ENCODE measurements at places on chromosomes 1 and 21.

DNA sequence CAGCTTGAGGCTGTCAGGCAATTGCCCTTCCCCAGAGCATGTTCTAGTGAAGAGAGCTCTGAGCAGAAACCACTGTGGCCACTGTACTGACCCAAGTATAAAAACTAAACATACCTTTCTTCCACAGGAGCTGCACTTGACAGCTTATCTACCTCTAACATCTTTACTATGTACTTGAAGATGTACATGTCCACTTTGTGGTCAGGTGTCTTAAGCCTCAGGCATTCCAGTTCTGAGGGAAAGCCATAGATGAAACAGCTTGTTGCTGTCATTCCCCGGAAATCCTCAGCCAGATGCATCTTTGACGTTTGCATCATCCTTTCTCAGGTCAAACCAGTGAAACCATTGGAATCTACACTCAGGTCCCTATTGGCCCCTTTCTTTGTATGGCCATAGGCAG lies 70.4 kb downstream of the CHRM3 start:
- DNase-seq, result no peak

GRCh38 chr1:228018125-228018398 lies 11.3 kb downstream of the WNT3A start:
- no peak for DNase-seq

DNA sequence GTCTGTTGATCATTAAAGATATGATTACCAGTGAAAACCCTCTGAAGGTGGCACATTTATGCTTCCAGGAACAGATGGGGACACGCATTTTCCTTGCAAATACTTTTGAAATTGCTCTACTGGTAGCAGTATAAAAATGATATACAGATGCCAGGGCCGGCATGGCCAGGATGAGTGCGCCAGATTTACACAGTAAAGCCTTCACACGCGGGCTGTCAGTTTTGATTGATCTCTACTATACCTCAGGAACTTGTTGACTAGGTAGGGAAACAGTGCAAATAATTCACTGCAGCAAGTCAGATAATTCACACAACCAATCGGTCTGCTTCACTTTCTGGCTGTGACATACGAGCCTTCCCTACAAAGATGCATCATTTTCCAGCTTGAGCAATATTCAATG lies 123.2 kb upstream of the BARHL2 start:
- DNase-seq, result no peak

GRCh38 chr1:178023181-178023618 lies 53.3 kb upstream of the SEC16B start:
- DNase-seq, result no peak

- DNase-seq, result no peak
These were observed 216.7 kb upstream of the ZC3H12A start for GRCh38 chr1:37257646-37258045.

- DNase-seq, result no peak
These were observed at the start of gene IFNGR2 for GRCh38 chr21:33403128-33403785. Gene IFNGR2, plus strand, starts transcription at chr21:33403413. Its CDS starts 131 bp downstream, at chr21:33403544.

GRCh38 chr1:76292418-76293184 lies 218.1 kb downstream of the ST6GALNAC3 start:
- no peak for DNase-seq

DNA sequence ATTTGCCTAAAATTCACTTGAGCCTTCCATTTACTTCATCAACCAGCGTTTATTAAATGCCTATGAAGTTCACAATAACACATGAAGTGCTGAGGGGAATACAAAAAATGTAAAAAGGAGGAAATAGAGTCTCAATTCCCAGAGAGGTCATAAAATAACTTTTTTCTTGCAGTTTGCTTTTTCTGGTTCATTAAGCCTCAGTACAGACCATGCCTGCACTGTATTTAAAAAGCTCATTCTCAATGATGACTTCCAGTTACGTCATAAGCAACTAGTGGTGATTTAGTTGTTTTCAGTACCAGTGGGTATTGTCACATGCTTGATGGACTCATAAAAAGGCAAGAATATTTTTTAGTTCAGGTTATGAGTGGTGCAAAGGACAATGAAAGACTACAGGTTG lies 160.1 kb upstream of the UBE2U start:
- DNase-seq, result no peak

- no peak for DNase-seq
These were observed 32.8 kb upstream of the ERG start for GRCh38 chr21:38531039-38531541.

DNA sequence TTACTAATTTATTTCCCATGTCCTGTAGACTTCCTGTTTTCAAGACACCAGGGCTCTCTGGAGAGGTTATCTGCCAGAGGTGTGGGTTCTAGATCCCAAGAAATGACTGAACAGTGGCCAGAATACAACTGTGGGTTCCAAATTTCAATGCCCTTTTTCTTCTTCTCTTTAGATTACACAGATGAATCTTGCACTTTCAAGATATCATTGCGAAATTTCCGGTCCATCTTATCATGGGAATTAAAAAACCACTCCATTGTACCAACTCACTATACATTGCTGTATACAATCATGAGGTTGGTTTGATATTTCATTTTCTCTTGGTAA lies 15.0 kb downstream of the IFNAR2 start:
- DNase-seq, result no peak

- no peak for DNase-seq
These were observed 38.4 kb downstream of the VAV3 start for GRCh38 chr1:107926436-107927080.

DNA sequence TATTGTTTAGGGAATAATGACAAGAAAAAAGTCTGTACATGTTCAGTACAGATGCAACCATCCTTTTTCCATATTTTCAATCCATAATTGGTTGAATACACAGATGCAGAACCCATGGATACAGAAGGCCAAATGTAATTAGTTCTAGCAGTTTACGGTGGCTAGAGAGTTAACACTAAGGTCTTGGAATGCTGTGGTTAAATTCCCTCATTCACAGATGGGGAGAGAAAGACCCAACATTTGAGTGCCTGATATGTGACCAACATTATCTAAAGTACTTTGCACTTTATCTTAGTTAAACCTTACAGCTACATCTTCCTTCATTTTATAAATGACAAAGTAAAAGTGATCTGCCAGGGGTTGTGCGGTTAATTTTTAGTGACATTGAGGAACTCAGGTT lies 5.3 kb downstream of the SCMH1 start:
- no peak for DNase-seq

- no peak for DNase-seq
These were observed 17.4 kb downstream of the SLC27A3 start for GRCh38 chr1:153792631-153793041.

DNA sequence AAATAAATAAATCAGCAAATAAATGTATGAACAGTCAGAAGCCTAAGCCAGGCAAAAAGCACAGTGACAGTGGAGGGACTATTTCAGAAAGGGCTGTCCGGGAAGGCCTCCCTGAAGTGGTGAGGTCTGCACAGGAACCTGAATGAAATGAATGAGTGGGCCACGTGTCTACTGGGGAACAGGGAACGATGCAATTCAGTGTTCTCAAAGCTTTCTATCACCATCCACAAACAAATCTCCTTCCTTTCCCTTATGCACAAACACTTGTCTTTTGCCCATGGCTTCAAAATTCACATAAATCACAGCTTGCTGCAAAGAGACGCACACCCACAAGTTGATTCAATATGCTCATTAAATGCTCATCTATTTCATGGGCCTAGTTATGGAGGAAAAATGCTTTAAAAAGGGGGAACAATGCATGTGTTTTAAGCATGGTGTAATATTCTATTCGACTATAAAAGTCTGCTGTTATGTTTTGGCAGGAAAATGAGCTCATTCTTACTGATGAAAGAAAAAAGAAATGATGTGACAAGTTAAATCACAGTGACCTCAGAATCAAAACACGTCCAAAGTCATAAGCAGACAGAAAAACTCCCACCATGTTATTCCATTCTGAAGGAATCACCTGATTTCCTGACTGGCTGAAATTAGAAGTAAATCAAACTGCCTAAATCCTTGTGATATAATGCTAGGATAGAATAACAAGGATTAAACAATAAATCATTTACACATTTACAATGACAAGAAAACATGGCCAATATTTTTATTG lies 21.6 kb downstream of the URB1 start:
- DNase-seq, result no peak

GRCh38 chr1:219812491-219813203 lies 115.7 kb downstream of the SLC30A10 start:
- peak; percentile 75 for DNase-seq

- DNase-seq, result no peak
These were observed 3.3 kb downstream of the DNAH14 start for GRCh38 chr1:224932607-224933249.

DNA sequence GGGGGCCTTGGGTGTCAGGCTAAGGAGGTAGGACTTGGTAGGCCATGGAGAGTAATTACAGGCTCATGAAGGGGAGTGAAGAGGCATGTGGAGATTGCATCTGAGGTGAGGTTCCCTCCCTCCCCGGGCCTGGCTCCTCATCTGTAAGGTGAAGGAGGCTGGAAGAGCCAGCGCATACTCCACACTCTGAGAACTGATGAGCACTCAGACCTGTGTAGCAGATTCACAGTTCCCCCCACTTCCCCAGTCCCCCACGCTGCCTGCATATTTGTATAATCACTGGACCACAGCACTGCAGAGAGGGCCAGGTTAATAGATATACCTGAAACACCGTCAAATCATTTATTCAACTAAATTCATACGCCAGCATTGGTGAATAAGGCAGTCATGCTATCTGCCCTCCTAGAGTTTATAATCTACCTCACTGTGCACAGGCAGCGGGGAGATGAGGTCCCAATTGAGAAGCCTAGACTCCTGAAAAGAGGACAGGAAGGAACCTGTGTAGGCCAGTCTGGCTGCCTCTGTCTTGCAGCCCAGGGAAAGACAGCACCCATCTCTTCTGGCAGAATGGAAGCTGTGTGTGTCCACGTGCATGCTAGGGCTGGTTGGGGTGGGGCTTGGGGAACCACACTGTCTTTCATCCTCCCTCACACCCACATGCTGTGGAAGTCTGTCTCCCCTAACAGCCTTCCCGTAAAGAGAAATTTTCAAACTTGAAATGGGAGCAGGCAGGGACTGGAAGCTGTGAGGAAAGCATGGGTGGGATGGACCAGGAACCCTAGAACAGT lies 110.6 kb upstream of the ATP1A1 start:
- DNase-seq, result no peak

- DNase-seq, result no peak
These were observed 19.0 kb downstream of the BACE2 start for GRCh38 chr21:41186755-41187536.

GRCh38 chr1:227758366-227758765 lies 23.1 kb downstream of the SNAP47 start:
- DNase-seq, result no peak

DNA sequence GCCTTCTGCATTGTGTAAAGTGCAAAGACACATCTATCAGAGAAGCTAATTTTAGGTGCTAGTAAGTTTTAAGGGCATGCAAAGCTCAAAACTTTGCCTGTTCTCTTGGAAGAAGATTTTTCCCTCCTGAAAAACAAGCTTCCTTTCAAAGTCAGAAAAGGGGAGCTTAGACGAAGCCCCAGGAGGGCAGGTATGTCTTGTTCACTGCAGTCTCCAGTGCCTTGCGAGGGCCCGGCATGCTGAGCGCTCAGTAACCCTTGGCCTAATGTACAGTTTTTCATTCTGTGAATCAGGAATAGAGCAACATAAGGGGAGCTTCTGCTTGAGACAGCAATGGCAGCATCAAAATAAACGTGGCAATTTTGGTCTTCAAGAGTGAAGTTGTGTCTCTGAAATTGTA lies 35.0 kb downstream of the GALNT2 start:
- no peak for DNase-seq

GRCh38 chr1:60847855-60848582 lies 234.3 kb upstream of the NFIA start:
- no peak for DNase-seq

- no peak for DNase-seq
These were observed 250.0 kb upstream of the ADGRL2 start for GRCh38 chr1:81550753-81551152.

DNA sequence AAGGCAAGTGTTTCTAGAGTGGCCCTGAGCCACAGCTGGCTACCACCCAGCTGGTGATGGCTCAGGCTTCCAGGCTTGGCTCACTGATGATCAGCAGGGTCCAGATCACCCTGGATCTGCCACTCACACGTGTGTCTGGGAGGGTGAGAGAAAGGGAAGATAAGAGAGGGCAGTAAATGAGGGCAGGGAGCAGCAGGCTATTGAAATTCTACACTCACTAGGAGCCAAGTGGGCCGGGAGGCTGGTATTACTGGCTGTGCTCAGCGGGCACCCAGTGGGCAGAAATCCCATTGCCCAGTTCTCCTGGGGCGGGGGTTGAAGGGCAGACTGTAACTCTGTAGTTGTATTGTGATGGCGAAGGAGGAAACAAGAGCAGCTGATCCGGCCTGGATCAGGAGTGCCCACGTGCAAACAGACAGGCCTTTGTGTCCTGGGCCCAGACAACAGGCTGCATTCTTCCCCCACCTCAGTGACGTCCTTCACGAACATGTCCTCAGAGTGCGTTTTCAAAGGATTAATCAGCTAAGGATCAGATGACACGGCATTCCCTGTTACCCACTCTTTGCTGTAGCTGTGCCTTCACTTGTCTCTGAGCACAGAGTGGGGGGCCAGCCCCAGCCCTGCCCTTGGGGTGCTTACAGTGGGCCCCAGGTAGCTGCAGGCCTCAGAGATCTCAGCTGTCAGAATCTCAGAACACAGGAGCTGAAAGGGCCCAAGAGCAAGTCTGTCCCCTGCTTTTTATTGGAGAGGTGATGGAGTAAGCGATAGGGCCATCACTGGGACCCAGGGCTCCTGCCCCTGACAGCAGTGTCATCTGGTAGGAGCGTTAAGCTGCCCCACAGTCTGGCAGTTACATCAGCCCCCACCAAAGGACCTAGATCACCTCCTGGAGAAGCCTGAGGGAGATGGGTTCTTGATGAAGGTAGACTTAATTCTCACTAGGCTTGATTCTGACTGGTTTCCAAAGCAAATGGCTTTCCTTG lies 60.5 kb downstream of the ATP1A1 start:
- peak; percentile 53 for DNase-seq

DNA sequence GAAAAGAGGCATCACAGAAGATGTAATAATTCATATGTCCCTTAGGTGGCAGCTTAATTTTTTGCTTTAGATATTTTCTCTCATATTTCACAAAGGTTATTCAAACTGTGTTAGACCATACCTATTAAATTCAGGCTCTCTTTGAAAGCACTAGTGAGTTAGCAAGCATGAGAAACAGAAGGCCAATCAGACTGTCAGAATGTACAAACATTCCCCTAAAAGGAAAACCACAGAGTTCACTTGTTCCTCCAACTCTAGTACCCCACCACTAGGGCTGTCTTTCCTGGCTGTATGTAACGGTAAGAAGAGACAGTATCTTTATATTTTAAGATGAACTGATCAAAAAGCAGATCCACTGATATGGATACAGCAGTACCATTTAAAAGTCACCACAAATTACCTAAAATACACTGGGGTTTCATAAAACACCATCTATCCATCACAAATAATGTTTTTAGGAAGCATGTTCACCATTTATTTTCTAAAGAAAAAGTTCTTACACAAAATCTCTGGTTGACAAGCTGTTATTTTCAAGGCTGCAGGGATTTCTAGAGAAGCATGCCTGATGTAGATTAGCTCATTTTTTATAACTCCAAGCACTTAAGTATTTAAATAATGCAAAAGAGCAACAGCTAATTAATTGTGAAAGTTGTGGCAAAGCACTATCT lies 1.8 kb downstream of the ARPC5 start:
- peak; percentile 94 for DNase-seq

- peak; percentile 68 for DNase-seq
These were observed 105.8 kb downstream of the SMYD2 start for GRCh38 chr1:214386747-214387146.

GRCh38 chr1:41915786-41916571 lies 2.7 kb downstream of the HIVEP3 start:
- no peak for DNase-seq

- no peak for DNase-seq
These were observed 39.3 kb downstream of the FASLG start for GRCh38 chr1:172698224-172698623.

GRCh38 chr1:151803164-151803563 lies 2.1 kb downstream of the LINGO4 start:
- DNase-seq, result no peak
